Fibroblast of mammary gland (primary cell): ENCODE measurements at places on chromosomes 5 and 9.

DNA sequence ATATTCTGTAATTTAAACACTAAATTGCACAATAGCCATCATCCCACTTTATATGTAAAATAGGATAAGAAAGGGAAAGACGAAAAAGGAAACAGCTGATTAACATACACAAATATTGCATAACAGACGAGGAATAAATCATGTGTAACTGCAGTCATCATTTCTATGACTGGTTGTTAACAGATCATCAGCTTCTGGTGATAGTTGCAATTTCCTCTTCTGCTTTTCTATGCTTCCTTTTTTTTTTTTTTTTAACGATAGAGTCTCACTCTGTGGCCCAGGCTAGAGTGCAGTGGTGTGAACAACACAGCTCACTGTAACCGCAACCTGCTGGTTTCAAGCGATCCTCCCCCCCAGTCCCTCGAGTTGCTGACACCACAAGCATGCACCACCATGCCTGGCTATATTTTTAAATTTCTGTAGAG, 22.5 kb upstream of the JAKMIP2 start:
- no peak for DNase-seq

- no peak for DNase-seq
These were observed 101.9 kb downstream of the HTR1A start for GRCh38 chr5:63860379-63860778.

GRCh38 chr9:116279230-116279629, 125.6 kb downstream of the PAPPA start:
- DNase-seq, result no peak

GRCh38 chr5:81233080-81233634, at the start of gene CKMT2:
CKMT2 (plus strand) TSS chr5:81233322; CDS start chr5:81251133, 17,811 bp downstream.
- peak; percentile 41 for DNase-seq

GRCh38 chr5:151949701-151950308, 25.2 kb upstream of the GLRA1 start:
- DNase-seq, result no peak

DNA sequence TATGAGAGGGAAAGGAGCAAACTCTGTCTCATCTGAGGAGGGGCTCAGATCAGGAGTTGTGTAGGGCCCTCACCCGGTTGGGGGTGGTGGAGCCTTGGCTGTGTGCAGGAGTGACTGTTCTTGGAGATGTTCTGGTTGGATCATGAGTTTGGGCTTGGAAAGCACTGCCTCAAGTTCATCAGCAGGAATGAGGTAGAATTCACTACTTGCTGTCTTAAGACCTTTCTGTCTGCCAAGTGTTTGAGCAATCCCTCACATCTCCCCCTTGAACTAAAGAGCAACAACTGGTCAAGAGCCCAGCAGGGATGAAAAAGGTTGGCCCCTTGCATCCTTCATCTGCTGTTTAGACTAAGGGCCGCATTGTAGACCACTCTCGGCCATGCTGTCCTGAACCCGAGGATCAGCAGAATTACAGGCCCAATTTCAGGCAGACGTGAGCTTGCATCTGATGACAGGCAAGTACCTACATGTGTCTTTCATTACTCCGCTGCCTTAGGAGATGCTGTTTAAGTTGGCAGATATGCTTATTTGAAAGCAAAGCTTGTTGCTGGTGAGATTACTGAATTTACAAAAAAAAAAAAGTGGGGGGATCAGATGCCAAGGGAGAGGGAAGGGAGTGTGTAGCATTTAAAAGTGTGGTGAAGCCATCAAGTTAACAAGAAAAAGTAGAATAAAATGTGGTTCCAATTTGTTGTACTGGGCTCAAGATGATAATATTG, 36.4 kb downstream of the PIK3R1 start:
- DNase-seq, result peak; percentile 95

DNA sequence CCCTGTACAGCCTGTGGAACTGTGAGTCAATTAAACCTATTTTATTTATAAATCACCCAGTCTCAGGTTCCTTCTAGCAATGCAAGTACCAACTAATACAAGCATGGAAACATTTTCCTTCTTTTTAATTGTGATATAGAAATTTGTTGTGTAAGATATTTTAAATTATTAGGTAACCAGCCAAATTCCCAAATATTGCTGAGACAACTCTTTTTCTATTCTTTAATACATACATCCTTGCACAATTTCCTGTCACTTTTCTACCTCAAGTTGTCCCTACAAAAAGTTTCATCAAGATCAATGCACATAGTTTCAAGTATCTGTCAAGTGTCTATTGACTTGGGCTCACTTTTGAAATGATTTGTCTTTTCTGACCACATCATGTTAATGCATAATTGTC, 488.6 kb downstream of the ACTL7B start:
- no peak for DNase-seq

DNA sequence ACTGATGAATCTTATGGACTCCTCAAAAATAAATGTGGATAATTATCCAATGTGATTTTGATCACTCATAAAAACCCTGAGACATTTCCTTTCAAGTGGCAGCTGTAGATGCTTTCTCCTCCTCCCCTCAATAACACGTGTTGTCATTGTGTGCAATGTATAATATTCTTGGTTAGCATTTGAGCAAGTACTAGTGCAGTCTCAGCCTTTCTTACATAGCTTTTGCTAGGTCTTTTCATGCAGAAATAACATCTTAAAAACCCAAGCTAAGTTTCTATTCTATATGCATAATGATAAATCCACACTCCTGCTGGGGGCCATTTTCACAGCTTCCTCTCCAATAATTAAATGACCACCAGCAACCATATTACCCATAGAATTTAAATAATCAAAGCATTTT, 1835.2 kb upstream of the NUDT12 start:
- no peak for DNase-seq

DNA sequence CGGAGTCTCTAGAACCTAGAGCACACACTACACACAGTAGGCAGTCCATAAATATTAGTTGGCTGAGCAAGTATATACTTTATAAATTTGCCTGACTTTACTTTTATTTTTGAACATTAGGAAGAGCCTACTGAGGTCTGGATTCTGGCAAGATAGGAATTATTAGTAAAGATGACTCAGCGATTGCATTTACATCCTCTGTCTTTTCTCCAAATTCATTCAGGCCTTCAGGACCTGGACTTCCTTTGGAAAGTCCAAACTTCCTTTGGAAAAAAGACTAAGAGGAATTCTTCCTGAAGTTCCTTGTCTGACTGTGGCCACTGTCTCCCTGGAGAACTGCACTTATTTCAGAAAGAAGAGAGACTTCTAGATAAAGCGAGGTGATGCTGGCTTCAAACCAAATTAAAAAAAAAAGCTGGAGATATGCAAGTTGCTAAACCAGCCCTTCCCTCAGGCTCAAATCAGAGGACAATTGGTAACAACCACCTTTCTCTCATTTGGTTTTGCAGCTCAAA, 251.3 kb downstream of the GAS1 start:
- peak; percentile 68 for DNase-seq

DNA sequence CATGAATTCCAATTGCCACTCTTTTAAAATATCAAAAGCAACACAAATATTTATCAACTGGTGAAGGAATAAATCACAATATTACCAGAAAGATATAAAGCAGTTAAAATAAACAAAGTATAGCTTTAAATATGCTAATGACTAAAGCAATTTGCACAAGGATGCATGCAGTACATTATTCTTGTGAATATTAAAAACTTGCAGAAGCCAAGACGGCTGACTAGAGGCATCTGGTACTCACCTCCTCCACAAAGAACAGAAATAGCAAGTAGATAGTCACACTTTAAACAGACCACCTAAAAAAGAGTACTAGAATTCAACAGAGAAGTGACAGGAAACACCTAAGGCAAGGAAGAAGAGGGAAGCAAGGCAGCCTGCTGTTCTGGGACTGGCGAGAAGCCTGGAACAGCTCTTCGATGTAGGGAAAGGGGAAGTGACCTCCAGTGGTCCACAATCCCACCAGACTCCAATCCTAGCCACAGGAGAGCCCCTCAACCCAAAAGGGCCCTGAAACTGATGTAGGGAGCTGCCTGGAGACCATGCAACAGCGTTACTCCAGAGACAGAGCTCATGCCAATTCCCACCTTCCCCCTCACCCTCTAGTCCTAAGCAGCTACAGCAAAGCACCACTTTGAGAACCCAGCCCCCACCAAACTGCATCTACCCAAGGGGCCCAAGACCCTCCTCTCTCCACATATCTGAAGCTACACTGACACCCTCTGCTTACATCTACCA, 86.3 kb downstream of the LPAR1 start:
- no peak for DNase-seq

DNA sequence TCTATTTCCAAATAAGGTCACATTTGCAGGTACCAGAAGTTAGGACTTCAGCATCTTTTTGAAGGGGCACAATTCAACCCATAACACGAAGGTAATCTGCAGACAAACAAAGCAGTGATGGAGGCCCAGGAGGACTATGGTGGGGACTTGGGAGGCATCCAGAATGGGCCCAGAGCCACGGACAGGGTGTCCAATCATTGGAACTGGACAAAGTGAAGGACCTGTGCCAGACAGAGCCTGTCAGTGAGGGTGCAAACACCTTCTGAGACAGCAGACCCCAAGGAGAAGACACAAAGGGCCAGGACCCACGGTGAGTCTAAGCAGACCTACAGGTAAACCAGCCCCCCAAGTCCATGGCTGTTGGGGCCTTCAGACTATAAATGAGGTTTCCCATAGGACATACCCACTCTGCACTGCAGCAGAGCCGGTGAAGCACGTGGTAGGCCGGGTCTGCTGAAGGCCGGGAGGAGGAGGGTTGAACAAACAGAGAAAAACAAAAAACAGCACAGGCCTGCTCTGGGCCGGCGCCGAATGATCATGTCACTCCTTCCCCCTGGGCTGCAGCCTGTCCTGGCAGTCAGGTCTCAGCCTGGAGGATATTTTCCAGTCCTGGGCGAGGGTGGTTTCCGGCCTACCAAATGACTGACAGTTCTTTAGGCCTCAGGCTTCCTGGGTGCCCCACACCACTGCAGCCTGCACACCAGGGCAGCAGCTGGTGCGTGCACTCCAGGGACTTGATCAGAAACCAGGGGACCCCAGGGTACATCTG, 84.4 kb downstream of the COL23A1 start:
- no peak for DNase-seq

- DNase-seq, result peak; percentile 5
These were observed 122.1 kb upstream of the FBXL17 start for GRCh38 chr5:108503986-108504385.

DNA sequence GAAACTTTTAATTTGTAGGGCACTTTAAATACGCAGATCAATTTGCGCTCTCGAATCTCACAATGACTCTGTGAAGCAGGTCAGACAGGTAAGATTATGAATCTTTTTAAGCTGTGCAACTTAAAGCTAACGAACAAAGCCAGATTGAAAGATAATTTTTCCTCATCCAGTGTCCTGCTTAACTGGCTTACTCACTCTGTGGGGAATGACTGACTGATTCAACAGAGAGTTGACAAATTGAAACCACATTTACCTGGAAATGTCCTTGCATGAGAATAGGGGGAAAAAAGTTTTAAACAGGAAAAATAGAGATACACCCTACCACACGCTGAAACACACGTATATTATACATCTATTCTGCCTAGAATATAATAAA, 187.9 kb downstream of the MAN2A1 start:
- peak; percentile 82 for DNase-seq

DNA sequence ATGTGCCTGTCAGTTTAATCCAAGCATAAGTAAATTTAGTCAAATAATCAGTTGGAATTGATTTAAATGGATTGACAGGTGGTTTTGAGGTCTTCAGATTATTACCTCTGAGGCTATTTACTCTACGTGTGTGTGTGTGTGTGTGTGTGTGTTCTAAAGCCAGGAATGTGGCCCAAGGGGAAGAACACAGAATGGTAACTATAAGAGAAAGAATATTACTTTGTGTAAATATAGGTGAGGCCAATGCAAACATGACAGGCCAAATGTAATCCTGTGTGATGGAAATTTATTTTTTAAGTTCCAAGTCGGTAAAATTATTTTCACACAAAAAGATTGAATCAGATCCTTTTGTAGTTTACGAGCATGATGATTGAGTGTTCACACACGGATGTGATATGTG, 390.0 kb downstream of the PLK2 start:
- DNase-seq, result no peak

GRCh38 chr5:51381761-51382474, 1.3 kb upstream of the ISL1 start:
- no peak for DNase-seq

DNA sequence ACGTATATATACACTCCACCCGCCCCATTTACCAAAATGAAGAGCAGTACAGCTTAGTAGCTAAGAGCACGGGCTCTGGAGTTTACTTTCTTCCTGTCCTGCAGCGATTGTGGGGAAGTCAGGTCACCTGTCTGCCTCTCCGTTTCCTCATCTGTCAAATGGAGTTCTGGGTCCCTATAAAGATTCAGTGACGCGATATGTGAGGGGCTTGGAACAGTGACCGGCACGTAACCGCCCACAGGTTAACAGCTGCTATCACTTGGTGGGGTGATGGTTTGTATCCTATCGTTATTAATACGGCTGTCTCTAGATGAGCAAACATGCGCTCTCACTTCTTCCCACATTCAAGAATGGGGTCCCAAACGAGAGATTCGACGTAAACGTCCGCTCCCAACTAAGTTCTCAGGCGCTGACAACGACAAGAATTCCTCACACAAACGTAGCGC, 426 bp downstream of the FAM114A2 start:
- peak; percentile 30 for DNase-seq

- peak; percentile 54 for DNase-seq
These were observed 234.3 kb downstream of the CHSY3 start for GRCh38 chr5:130138406-130139045.

DNA sequence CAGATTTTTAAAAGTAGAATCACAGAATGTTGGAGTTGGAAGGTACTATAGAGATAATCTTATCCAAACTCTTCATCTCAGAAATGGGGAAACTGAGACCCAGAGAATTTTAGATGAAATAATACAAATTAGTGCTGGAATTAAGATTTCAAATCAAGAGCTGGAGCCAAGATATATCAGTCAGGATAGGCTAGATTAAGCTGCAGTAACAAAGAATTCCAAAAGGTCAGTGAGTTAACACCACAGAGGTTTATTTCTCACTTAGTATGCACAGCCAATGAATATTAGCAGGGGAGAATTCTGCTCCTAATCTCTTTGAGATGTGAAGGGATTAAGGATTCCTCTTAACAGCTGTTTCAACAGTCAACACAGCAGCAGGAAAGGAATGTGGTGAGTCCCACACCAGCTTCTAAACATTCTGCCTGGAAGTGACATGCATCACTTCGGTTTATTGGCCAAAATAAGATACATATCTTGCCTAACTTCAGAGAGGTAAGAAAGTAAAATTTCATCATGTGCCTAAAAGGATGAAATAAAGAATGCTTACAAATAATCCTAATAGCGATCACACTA, 136.8 kb downstream of the FRMD3 start:
- DNase-seq, result no peak

DNA sequence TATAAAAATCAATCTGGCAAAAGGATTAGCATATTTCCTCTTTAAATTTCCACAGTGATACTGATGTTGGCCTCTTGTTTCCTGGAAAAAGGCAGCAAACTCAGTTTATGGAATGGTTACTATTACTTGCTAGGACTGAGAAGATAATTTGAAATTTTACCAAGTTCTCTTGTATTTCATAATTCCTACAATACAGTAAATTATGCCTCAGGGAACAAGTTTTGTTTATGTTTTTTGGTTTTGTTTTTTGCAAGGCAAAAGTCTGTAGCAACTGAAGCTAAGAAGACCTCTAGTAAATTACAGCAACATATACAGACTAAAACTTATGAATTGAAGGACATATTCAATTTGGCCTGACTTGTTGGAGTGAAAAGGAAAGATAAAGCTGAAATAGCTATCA, 30.2 kb upstream of the SLCO6A1 start:
- DNase-seq, result no peak
